HT1080 (cell line): ENCODE measurements at places on chromosomes 3 and 15. TPM values are rescaled to one million over a fixed set of nuclear protein-coding genes. Genes with fewer than 3 reads are reported as not detected.

Gene XCR1
- not detected in 2 replicates for total RNA-seq

Gene GRM2
- under 0.01 and 0.06 TPM in 2 replicates for total RNA-seq

Gene TGM4
- 0.03 TPM in 1 of 2 replicates, not detected in the other for total RNA-seq

Gene MUC20
- total RNA-seq = not detected in 2 replicates

Gene RAMAC
- 37.6 and 37.9 TPM in 2 replicates for total RNA-seq

Gene ACTC1
- not detected in 2 replicates for total RNA-seq

Gene TOP2B
- total RNA-seq = 52.0 and 52.2 TPM in 2 replicates

Gene CHDH
- not detected in 2 replicates for total RNA-seq

Gene DUOXA2
- total RNA-seq = not detected in 2 replicates

Gene SLC26A6
- 21.9 and 23.6 TPM in 2 replicates for total RNA-seq

Gene LDHAL6B
- not detected in 2 replicates for total RNA-seq

Gene EPB42
- total RNA-seq = not detected in 2 replicates

Gene GXYLT2
- 8.0 and 11.3 TPM in 2 replicates for total RNA-seq

Gene RARB
- total RNA-seq = 0.40 TPM in 2 replicates

Gene DUOXA1
- total RNA-seq = 0.06 and 0.30 TPM in 2 replicates

Gene CCDC191
- total RNA-seq = 0.11 and 0.47 TPM in 2 replicates

Gene TGM5
- 0.20 and 0.98 TPM in 2 replicates for total RNA-seq

Gene GMPS
- 68.1 and 75.3 TPM in 2 replicates for total RNA-seq

Gene SEMA6D
- total RNA-seq = 0.07 and 0.35 TPM in 2 replicates

Gene FAM240A
- total RNA-seq = not detected in 2 replicates

Gene THRB
- 0.69 and 1.3 TPM in 2 replicates for total RNA-seq

Gene DPPA2
- total RNA-seq = not detected in 2 replicates

Gene NXPE3
- 13.6 and 15.7 TPM in 2 replicates for total RNA-seq

Gene LSMEM2
- not detected in 2 replicates for total RNA-seq

Gene CHRNA7
- total RNA-seq = 2.0 TPM in 2 replicates

Gene ITGA11
- 0.77 and 2.1 TPM in 2 replicates for total RNA-seq

Gene GOLGA8S
- total RNA-seq = not detected in 2 replicates

Gene GOLGA6L4
- 0.03 and 0.29 TPM in 2 replicates for total RNA-seq

Gene OXTR
- 1.5 and 2.6 TPM in 2 replicates for total RNA-seq

Gene PRSS50
- not detected in 2 replicates for total RNA-seq

Gene DOCK3
- total RNA-seq = 1.4 TPM in 2 replicates

Gene CSNK1G1
- total RNA-seq = 10.0 and 15.0 TPM in 2 replicates

Gene SLC24A1
- 10.1 and 11.5 TPM in 2 replicates for total RNA-seq

Gene CPNE9
- not detected in 2 replicates for total RNA-seq

Gene LCTL
- 14.5 and 14.6 TPM in 2 replicates for total RNA-seq

Gene SCN5A
- total RNA-seq = 5.9 and 6.5 TPM in 2 replicates

Gene SPINT1
- 0.35 and 0.63 TPM in 2 replicates for total RNA-seq

Gene STARD9
- 2.2 TPM in 2 replicates for total RNA-seq

Gene NEK10
- 0.47 and 1.0 TPM in 2 replicates for total RNA-seq

Gene DNAH12
- 0.02 TPM in 1 of 2 replicates, not detected in the other for total RNA-seq
